ENCODE measurements at places on chromosomes 2 and 18.

DNA sequence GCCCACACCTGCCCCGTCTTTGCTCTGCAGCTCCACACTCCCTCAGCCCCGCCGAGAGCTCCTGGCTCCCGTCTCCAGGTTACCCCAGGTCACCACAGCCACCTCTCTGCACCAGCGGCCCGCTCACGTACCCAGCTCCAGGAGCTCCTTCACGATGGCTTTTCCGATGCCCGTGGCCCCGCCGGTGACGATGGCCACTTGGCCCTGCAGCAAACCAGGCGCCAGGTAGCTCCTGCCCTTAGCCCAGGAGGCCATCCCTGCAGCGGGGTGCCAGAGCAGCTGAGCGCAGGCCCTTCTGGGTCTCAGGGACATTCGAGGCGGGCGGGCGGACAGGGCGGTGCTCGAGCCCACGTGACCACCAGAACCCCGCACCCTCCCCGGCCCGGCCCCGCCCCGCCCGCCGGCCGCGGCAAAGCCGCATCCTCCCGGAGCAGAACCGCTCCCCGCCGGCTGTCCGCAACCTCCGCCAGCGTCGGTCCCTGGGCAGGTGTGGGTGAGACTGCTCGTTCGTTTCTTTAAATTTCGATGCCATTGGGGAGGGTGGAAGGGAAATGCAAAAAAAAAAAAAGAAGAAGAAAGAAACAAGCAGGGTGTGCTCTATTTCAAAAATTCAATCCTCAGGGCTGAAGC, at the start of the genes PECR and TMEM169:
Gene PECR, minus strand, starts transcription at position 323 of the 630 bp plus-strand sequence. Its CDS starts 68 bp downstream, at position 255.
Gene TMEM169, plus strand, starts transcription at position 433 of the 630 bp plus-strand sequence. CDS start 14,045 bp downstream, outside the sequence.
- DNase-seq, result peak; percentile 56

- no peak for DNase-seq
Measured at GRCh38 chr2:114001937-114002336, 112.0 kb downstream of the ACTR3 start.

- no peak for DNase-seq
Measured at GRCh38 chr2:73111073-73112025, 1.4 kb downstream of the RAB11FIP5 start.

- no peak for DNase-seq
Measured at GRCh38 chr2:48356701-48357325, 173.1 kb upstream of the STON1 start.

GRCh38 chr2:110113961-110114591, 1.5 kb downstream of the MALL start:
- DNase-seq, result no peak

GRCh38 chr18:8688216-8688800, 17.0 kb upstream of the MTCL1 start:
- DNase-seq, result no peak

- no peak for DNase-seq
Measured at GRCh38 chr2:72173640-72174321, 26.1 kb upstream of the CYP26B1 start.

DNA sequence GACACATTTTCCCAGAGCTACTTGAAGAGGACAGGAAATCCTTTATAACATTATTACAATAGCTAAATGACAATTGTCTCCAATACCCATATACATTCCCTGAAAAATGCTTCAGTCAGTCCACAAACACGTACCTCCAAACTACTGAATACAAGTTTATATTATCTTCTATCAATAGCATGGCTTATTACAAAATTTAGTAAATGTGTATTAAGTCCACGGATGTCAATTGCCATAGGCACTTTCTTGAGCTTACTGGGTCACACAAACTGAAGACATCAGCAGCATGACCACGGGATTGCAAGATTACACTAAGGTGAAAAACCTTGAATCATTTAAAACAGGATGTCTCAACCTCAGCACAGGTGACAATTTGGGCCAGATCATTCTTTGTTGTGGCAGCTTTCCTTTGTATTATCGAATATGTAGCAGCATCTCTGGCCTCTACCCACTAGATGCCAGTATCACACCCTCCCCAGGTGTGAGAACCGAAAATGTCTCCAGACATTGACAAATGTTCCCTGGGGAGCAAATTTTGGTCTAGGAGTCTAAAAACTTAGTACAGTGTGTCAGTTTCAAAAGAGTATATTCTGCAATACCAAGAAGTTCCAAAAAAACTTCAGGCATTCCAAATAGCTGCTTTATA, 1.4 kb downstream of the MBD2 start:
- no peak for DNase-seq

- no peak for DNase-seq
Measured at GRCh38 chr2:216490061-216490460, 8.6 kb upstream of the RPL37A start.

GRCh38 chr2:175838979-175839378, 163.1 kb downstream of the LNPK start:
- no peak for DNase-seq

DNA sequence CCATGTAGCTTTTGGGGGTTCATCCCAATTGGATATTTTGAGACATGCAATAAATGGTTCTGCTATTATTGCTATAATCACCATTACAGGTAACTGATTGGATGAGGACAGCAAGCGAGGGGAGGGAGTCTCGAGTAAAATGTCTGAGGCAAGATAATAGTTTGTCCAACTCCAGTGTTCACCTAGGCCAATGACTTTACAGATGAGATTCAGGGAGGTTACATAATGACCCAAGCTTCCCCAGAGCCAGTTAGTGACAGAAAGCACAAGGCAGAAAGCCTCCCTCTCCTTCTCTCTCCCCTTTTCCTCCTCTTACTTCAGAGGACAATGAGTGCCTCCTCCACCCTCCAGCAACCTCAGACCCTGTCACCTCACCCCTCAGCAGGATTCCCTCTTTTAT, 98.4 kb upstream of the GLS start:
- no peak for DNase-seq

GRCh38 chr2:66530651-66531050, 95.7 kb downstream of the MEIS1 start:
- DNase-seq, result no peak

- no peak for DNase-seq
Measured at GRCh38 chr2:235049069-235049468, 97.3 kb downstream of the SH3BP4 start.

DNA sequence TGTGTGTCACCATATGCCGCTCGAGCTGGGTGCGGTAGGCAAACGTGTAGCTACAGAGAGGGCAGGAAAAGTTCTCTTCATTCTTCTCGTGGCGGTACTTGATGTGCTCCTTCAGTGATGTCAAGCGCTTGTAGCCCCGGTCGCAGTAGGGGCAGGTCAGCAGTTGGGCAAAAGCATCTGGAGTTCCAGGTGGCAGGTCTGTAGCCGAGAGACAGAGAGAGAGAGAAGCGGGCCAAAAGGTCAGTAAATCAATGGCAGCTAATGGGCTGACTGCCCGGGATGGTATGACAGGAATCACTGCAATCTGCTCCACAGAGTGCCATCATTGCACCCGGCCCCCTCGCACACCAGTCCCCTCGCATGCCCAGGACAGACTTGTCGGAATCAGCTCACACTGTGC, 116.0 kb downstream of the ZEB2 start:
- no peak for DNase-seq

- DNase-seq, result no peak
Measured at GRCh38 chr2:67564076-67564475, 166.9 kb downstream of the ETAA1 start.
